ENCODE measurements at places on chromosomes 12 and 14. TPM values are rescaled to one million over a fixed set of nuclear protein-coding genes. Genes with fewer than 3 reads are reported as not detected.

DNA sequence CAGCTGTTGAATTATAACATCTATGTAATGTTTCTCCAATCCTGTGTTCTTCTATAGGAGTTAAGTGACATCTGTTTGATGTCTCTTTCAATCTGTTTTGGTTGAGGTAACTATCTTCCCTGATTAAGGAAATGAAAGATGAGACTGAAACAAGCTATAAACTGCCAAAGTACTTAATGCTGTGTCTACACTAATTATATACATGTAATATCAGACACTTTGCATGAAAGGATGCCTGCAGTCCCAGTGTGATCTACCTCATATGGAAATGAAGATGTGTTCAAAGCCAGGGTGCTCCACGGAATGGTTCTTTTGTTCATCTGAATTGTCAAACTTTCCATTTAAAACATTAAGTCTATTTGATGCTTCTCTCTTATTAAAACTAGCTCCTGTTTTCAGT lies 958.3 kb downstream of the GALC start:
- H3K4me3 ChIP-seq: no peak overlapping the region
- no peak for DNase-seq
- H3K27ac ChIP-seq: no peak overlapping the region
- no peaks in the 10 kb centered on the region for H3K36me3 ChIP-seq
- no peaks in the 10 kb centered on the region for H3K27me3 ChIP-seq
- no peaks in the 10 kb centered on the region for H3K4me1 ChIP-seq

GRCh38 chr12:123061441-123062205 lies 81.1 kb downstream of the ARL6IP4 start:
- H3K27me3 ChIP-seq: no peaks in the 10 kb centered on the region
- no peak overlapping the region for H3K27ac ChIP-seq

DNA sequence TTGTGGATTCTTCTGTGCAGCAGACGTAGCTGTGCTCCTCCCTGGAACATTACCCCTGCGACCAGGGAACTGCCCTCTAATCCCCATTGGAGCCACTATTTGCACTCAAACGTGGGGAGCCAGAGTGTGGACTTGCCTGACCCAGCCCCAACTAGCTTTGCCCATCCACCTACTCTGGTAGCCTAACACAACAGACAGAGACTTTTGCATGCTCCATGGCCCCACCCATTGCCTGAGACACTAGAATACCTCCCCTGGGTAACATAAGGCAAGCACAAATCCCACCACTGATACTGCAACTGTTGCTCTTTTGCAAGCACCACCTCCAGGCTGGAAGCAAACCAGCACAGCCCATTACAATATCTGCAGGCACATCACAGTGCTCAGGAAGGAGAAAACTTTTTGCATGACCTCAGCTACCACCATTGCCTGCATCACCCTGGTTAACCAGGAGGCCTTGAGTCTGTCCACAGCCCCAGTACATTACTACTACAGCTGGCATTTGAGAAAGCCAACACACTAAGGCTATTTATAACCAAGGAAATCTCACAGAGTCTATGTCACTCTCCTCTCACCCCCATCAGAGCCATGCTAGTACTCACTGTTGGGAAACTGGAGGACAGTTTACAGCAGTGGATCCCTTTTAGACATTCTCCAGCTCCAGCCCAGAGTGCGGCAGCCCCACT lies 15.0 kb downstream of the CEP128 start:
- H3K4me3 ChIP-seq: no peak overlapping the region
- H3K27me3 ChIP-seq: no peaks in the 10 kb centered on the region
- no peaks in the 10 kb centered on the region for H3K36me3 ChIP-seq
- peaks cover 21% of the 10 kb centered on the region for H3K4me1 ChIP-seq
- DNase-seq: no peak
- no peak overlapping the region for H3K27ac ChIP-seq

DNA sequence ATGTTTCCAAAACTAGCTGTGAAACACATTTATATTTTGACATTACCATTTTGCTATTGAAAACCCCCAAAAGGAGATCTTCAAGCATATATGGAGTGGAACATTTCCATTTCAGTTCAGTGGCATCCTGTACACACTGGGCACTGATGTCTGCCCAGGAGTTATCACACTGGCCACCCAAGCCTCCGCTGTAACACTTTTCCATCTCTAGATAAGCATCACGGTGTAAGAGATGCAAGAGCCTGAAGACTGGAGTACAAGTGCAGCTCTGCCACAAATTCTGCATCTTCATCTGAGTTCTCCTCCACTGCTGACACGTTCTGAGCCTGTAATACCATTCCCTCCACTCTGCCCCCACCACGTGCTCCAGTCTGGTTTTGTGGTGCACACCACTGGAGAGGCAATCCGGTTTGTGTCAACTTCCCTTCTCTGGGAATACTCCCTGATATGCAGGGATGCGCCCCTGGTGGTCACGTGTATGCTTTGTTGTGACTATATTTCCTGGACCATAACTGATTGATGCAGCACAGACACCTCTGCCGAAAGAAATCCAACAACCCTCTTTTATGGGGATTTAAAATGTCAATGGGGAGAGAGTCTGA lies 12.7 kb downstream of the SPTLC2 start:
- H3K4me1 ChIP-seq: peaks cover 94% of the 10 kb centered on the region
- H3K36me3 ChIP-seq: no peaks in the 10 kb centered on the region
- no peak overlapping the region for H3K4me3 ChIP-seq
- DNase-seq: no peak
- H3K27me3 ChIP-seq: no peaks in the 10 kb centered on the region

DNA sequence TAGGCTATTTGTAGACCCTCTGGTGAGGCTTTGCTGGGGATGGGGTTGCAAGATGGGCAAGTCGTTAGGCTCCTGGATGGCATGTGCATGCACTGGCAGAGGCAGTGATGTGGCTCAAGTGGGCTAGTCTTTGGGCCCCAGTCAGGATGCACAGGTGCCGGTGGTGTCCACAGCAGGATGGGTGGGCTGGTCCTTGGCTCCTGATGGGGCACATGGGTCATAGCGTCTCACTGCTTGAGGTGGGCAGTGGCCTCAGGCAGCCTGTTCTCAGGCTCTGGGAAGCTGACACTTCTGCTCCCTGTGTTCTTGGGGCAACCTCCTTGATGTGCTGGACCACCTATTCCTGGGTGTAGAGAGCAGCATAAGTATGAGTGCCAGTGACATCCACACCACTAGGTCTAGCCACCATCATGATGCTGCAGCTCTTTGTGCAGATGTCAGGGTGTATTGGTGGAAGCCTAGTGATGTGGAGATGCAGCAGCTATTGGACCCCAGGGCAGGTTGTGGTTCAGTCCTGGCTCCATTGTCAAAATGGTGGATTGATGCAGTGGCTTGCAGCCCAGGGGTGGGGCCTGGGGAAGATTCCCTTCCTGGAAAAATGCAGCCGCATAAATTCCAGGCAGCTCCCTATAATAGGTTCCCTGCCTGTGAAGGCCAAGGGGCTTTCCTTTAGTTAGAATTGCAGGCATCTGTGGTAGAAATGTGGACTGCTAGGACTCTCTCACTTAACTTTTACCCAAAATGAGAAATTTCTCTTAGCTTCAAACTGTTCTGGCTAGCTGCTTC lies 742.5 kb upstream of the MDGA2 start:
- H3K4me3 ChIP-seq: no peak overlapping the region
- H3K27ac ChIP-seq: no peak overlapping the region
- no peak for DNase-seq
- no peaks in the 10 kb centered on the region for H3K27me3 ChIP-seq
- no peaks in the 10 kb centered on the region for H3K36me3 ChIP-seq

Gene CDH24
- polyA plus RNA-seq: 0.64 TPM

Gene KRT85
- polyA plus RNA-seq: not detected

Gene ANKRD33
- not detected for polyA plus RNA-seq

Gene FAM181A
- polyA plus RNA-seq: not detected

Gene MEG3
- not detected for polyA plus RNA-seq
